Fibroblast of the aortic adventitia (primary cell): ENCODE measurements at places on chromosomes 12 and 14.

GRCh38 chr12:93174473-93174872 is 203.3 kb upstream of the NUDT4 start:
- DNase-seq: no peak

DNA sequence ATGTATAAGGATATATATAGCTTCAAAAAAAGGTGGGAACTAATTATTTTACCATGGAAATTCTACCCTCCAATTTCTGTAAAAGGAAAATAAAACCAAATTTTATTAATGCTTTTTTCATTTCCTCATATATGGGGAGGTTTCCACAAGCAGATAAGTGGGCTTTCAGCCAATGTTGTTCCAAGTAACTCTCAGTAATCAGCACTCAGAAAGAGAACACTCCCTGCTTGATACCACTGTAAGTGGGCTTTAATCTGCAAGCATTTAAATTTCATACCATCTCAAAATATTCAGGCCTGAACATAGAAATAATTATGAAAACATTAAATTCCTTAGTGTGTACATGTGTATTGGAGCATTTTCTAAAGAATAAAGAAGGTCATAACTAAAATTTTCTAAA is 827.6 kb downstream of the C12orf50 start:
- peak; percentile 17 for DNase-seq

- DNase-seq: no peak
These were observed 100.1 kb downstream of the DYRK2 start for GRCh38 chr12:67748743-67749040.

DNA sequence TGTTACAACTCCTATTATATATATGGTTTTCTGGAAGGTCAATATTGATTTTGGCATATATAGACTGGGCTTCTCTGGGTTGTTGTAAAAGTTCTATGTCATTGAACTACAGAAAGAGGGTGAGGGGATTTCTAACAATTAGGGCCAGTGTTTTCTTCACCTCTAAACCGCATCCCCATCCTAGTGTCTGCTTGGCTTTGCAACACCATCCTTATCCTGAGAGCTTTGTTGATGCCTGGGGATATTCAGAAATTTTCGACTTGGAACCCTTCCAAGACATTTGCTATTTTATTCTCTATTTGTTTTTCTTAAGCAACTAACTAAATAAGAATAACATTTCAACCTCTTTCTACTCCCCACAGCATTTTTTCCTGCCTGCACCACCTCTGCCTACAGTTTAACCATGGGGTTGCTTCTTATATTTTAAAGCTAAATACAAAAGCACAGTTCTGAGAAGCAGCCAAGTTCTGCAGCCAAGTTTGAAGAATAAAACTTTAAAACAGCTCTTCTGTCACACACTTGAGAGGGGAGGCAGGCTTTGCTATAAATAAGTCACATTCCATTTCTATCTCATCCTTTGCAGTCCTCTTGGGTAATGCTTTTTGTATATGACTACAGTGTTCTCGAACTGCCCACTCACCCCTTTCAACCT is 53.4 kb downstream of the RGS6 start:
- no peak for DNase-seq

- no peak for DNase-seq
These were observed 252.3 kb downstream of the KTN1 start for GRCh38 chr14:55832122-55832911.

DNA sequence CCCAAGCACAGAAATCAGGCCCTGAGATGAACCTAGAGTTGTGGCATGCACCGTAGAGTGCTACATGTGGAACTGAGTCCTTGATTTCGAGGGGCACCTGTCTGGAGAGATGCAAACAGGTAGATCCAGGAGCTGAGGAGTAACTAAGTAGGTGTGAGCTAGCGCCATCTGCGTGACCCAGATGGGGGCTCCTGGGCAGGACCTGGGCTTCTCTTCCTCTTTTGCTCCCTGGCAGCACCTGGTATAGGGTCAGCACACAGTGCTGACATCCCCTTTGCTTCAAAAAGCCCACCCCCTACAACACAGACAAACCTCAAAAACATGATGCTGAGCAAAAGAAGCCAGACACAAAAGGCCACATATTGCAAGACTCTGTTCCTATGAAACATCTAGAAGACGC is 65.8 kb downstream of the PITPNM2 start:
- DNase-seq: no peak

GRCh38 chr14:48771717-48772116 is 814.5 kb downstream of the RPS29 start:
- no peak for DNase-seq

DNA sequence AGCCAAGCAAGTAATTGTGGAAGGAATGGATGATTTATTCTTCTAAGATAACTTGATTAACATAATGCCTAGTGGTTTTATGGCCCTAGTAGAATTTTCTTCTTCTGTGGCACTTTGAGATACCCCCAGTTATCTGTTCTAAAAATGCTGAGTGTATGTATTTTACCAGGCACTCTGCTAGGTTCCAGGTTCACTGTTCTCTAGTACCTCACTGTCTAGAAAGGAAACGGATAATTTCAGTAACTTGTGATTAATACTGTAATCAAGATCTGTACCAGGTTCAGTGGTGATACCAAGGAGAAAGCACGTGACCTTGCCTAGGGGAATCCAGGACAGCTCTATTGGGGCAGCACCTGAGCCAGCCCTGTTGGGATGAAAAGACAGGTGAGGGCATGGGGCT is 8.0 kb downstream of the ANO6 start:
- no peak for DNase-seq

- no peak for DNase-seq
These were observed 52.0 kb upstream of the PSMA6 start for GRCh38 chr14:35240231-35240630.

- no peak for DNase-seq
These were observed 88.7 kb upstream of the PLXNC1 start for GRCh38 chr12:94059394-94060368.

DNA sequence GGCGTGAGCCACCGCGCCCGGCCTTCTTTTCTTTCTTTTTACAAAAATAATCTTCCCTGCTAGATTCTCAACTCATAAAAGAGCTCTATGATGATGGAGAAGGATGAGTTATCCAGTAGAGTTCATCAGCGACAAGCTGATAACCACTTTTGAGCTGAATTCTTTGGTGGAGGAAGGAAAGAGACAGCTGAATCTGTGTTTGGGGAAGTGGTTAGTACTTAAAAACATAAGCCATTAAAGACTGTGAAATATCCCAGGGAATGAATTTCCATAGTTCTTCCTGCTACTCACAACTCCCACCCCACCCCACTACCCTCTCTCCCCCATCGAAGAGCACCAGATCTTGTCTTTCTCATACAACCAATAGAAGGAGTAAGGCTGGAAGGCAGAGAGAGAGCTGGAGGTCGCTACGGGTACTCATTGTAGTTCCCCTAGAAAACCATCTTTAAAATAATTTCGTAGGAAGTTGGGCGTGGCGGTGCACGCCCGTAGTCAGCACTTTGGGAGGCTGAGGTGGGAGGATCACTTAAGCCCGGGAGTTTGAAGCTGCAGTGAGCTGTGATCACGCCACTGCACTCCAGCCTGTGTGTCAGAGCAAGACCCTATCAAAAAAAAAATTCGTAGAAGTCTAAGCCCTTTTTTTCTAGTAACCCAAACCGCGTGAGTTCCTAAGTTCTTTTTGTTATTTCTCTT is 647 bp upstream of the ESPL1 start:
- no peak for DNase-seq

- DNase-seq: no peak
These were observed 84.4 kb downstream of the ARF6 start for GRCh38 chr14:49977126-49977841.

GRCh38 chr12:6250343-6250742 is 50.1 kb downstream of the CD9 start:
- peak; percentile 52 for DNase-seq

DNA sequence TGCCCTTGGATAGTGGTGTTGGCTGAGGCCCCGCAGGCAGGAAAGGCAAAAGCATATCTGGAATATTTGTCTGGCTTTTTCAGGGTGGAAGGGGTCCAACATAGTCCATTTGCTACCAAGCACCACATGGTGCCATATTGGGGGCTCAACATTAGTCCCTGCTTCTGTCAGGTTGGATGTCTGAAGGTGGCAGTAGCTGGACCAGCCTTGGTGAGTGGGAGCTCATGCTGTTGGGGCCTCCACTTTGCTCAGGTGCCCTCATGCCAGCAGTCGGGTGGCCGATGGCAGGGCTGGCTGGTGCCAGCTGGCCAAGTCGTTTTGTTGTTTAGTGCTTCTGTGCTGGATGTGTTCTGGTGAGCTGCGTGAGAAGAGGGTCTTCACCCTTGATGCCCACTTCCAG is 135.3 kb downstream of the PAPOLA start:
- DNase-seq: no peak

DNA sequence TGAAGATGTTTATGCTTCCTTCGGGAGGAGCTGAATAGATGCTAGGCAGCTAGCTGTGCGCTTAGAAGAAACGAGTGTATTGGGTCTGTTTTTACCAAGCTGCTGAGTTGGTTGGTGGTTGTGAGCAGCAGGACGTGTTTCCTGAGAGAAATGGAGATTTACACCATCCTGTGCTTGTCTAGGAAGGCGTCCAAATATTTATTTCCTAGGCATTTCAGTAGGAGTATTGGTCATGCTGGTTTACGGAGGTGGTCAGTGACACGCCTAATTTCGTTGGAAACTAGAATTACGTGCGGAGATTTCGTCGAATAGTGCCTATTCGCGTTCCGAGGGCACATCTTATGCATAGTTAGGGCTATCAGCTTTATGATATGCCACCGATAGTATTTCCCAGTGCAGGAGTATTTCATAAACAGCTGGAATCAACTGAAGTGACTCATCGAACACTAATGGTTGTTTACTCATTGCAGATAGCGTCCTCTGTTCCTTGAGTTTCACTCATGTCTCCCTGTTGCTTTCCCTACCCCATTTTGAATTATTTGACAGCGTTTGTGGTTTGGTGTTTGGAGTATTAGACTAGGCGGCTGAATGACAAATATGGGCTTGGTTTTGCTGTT is 780 bp downstream of the TBC1D15 start:
- DNase-seq: peak; percentile 75

DNA sequence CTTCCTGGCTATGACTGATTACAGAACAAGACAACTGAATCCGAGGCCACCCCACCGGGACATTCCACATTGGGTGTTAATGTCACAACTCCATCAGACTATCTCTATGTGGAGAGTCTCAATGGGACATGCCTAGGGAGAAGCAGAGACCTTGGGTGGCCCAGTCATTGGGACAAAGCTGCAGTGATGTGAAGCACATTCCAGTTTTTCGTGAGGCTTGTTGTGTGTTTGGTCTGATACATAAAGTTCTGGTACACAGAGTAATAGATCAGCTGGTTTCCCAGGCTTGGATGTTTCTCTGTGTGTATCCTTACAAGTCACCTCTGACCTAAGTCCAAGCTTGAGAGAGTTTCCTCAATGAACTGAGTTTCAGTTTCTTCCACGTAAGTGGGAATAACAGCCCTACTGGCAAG is 42.3 kb downstream of the CPM start:
- DNase-seq: no peak

DNA sequence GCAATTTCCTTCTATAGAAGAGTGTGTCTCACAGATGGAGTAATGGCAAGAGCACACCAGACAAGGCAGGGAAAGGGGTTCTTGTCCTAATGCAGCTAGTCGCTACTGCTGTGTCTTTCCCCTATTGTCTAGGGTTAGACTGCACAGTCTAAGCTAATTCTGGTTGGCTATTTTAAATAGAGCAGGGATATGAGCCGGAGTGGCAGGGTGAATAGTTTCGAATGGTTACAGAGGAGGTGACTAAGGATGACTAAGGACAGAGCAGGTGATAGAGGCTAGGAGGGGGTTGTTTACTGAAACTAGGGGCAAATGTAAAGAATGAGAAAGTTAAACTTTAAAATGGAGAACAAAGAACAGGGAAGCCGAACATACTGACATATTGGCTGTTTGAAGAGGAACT is 25.6 kb upstream of the CPNE8 start:
- no peak for DNase-seq

DNA sequence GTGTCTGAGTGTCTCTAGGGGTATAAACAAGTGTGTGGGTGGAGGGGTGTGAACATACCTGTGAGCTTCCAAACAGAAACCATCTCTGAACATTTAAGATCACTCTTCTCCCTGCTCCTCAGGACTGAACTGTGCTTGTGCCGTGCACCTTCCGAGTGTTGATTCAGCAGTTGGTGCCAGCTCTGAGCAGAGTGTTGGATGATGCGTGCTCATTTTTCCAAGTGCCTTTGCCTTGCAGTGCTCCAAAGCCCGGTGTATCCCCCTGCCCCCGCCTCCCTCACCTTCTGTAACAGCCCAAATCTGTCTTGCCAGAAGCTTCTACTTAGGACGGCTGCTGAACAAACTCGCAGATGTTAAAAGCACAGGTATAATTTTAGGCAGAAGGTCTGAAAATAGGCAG is 4.4 kb downstream of the WSCD2 start:
- no peak for DNase-seq

GRCh38 chr14:56996721-56997399 is 186.6 kb upstream of the OTX2 start:
- no peak for DNase-seq

DNA sequence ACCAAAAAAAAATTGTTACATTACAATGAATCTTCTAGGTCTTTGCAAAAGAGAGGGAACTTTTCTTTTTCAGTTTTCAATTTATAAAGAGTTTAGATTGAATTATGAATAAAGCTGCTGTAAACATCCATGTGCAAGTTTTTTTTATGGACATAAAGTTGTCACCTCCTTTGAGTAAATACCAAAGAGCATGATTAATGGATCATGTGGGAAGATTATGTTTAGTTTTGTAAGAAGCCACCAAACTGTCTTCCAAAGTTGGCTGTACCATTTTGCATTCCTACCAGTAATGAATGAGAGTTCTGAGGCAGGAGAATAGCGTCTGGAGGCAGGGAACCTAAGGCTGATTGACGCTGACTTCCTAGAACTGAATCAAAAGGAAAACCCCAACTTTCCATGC is 30.2 kb downstream of the LEMD3 start:
- DNase-seq: no peak

- DNase-seq: peak; percentile 43
These were observed 9.7 kb downstream of the TOX4 start for GRCh38 chr14:21486640-21487087.

- peak; percentile 71 for DNase-seq
These were observed 50.8 kb downstream of the NTN4 start for GRCh38 chr12:95739561-95740313.

- no peak for DNase-seq
These were observed 9.4 kb downstream of the WASHC3 start for GRCh38 chr12:102052192-102053061.

DNA sequence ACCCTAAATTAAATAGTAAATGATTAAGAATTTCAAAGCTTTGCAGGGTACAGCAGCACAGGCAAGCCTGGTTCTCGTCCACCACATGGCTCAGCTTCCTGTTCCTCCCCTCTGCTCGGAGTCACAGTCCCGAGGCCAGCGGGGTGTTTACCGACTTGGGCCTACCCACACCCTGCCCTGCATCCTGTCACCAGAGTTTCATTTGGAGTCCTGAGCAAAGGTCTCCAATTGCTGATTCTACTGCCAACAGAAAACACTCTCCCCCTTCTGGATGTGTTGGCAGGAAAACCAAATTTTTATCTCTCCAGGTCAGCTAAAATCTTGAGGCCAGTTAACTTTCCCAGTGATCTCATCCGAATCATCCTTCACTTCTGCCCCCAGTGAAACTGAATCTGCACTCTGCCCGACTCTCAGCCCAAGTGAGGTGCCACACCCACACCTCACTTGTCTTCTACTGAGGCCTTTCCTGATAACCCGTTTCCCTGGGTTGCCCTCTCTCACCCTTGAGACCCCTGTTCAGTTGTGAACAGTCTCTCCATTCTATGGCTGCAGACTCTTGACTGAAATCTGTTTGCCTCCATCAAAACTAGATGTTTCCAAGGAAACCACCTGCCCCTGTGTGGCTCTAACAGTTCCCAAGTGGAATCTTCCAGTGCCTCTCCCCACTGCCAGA is 71.2 kb downstream of the VCPKMT start:
- peak; percentile 92 for DNase-seq

- DNase-seq: peak; percentile 71
These were observed at the start of gene POC1B for GRCh38 chr12:89525824-89526770. Gene POC1B, minus strand, starts transcription at chr12:89526047. Its CDS starts 152 bp downstream, at chr12:89525895.

GRCh38 chr14:100622224-100622623 is 35.0 kb upstream of the BEGAIN start:
- DNase-seq: no peak
